Activated naive CD4-positive, alpha-beta T cell treated with anti-CD3 and anti-CD28 coated beads, Interleukin-2, amount 50 U/mL, for 16 hours (primary cell): ENCODE measurements at places on chromosomes 7 and 10.

DNA sequence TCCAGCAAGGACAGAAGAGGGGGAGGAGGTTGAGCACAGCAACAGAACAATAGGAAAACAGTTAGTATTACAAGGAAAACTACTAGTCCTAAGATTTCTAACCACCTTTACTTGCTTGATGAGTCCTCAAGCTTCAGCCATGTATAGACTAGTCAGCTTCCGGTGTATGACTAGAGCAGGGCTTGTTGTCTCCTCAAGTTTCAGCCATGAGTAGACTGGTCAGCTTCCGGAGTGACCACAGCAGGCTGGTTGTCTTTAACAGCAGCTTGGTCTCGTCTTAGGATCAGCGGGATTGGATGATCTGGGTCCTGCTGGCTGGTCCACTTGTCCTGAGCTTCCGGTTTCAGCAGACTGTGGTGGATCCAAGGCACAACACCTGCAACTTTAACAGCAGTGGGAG, 10.6 kb upstream of the ZNF239 start:
- DNase-seq, result no peak

GRCh38 chr10:35667971-35668370, 25.9 kb upstream of the FZD8 start:
- no peak for DNase-seq

DNA sequence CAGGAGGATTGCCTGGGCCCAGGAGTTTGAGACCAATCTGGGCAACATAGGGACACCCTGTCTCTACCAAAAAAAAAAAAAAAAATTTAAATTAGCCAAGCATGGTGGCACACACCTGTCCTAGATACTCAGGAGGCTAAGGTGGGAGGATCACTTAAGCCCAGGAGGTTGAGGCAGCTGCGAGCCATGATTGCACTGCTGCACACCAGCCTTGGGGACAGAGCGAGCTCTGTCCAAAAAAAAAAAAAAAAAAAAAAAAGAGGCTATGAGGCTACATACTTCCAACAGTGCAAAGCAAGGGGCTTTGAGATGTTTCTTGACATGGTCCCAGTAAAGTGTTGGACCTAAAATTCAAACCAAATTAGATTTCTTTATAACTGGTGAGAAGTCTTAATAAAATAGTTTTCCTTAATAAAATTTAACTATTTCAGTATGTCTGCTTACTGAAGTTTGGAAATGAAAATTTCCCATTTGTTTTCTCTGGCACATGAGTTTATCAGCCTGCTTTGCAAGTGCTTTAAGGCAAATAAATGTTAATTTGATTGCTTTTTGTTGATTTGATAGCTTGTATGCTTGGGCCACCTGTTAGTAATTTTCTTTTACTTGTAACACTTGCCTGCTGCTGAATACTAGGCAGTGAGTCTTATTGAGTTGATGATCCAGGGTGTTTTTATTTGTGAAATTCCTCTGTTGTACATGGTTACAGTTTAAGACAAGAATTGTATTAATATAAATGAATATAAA, 16.1 kb downstream of the CALU start:
- DNase-seq, result no peak

GRCh38 chr7:1136841-1137516, 23.0 kb downstream of the ZFAND2A start:
- DNase-seq, result no peak

DNA sequence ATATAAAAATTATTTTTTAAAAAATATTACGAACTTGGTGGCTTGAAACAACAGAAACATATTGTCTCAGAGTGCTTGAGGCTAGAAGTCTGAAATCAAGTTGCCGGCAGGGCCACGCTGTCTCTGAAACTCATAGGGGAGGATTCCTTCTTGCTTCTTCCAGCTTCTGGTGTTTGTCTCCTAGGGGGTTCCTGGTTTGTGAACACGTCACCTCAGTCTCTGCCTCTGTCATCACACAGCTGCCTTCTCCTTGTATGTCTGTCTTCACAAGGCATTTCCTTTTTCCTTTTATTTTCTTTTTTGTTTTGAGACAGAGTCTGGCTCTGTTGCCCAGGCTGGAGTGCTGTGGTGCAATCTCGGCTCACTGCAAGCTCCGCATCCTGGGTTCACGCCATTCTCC, 12.7 kb upstream of the SNX8 start:
- DNase-seq, result no peak
